Heart right ventricle (tissue), 16 donors: ENCODE measurements at places on chromosomes 7 and 10. TPM values are rescaled to one million over a fixed set of nuclear protein-coding genes. Genes with fewer than 3 reads are reported as not detected.

The ZNF727 gene
- 3.8 TPM for total RNA-seq

The MACC1 gene
- 0.02 TPM for total RNA-seq

The OR2A12 gene
- not detected for total RNA-seq

The MBLAC1 gene
- 1.2 TPM for total RNA-seq

The CALML5 gene
- total RNA-seq, result not detected

DNA sequence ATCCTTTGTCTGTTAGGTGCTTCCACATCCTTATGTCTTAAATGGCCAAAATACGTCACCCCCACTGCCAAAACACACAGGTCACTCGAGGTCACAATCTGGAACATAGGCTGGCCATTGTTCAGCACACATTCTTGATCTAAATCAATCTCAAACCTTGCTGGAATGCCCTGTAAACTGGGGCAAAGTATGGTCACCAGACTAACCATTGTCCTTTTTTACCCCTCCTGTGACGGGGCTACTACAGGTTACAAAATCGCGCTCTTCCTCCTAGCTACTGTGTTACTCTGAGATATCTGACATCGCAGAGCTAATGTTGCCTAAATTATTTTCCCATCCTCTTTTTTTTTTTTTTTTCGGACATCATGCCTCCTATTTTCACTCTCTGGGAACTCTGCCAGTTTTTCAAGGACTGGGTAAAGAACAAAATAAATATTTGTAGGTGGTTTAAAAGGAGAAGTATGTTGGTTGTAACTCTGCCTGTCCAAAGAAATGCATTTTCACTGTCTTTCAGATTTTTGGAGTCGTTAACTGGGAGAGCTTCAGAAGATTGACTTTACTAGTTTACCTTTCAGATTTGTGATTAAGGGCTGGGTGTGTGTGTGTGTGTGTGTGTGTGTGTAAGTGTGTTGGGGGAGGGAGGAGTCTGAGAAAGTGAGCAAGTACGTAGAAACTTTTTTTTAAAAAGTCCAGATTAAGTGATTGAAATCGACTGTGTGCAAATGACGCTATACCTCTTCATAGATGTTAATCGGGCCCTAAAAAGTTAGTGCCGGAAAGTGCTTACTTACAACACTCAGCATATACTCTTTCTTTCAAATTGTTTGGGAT, 942 bp upstream of the KIAA1217 start:
- peak; percentile 73 for DNase-seq

- no peak for DNase-seq
Observed at GRCh38 chr7:130996833-130997231, 262.8 kb upstream of the KLF14 start.

- no peak for DNase-seq
Observed at GRCh38 chr10:73517166-73517888, 21.5 kb upstream of the PPP3CB start.

DNA sequence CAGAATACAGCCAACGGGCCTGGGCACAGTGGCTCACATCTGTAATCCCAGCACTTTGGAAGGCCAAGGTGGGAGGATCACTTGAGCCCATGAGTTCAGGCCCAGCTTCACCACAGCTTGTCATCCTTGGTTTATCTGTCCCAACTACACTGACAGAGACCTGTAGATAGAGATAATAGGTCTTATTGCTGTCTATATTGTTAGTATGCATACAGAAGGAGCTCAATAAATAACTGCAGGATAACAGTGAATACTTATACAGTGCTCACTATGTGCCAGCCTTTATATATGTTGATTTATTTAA, 1.3 kb downstream of the CNPY4 start:
- DNase-seq, result no peak
